Chondrocyte (in vitro differentiated cells): ENCODE measurements at places on chromosomes 2 and 18.
A peak's percentile ranks its signal among the peaks of the same experiment; 100 is the strongest.

- H3K4me1 ChIP-seq = peaks cover 77% of the 10 kb centered on the region
- H3K27ac ChIP-seq = no peak overlapping the region
- H3K36me3 ChIP-seq = no peaks in the 10 kb centered on the region
- no peak overlapping the region for H3K4me3 ChIP-seq
- H3K27me3 ChIP-seq = no peaks in the 10 kb centered on the region
Measured at GRCh38 chr2:28629910-28630309, 121.7 kb upstream of the PPP1CB start.

- H3K27ac ChIP-seq = peak overlapping the region; percentile 90
- H3K4me1 ChIP-seq = peaks cover 29% of the 10 kb centered on the region
- no peak overlapping the region for H3K4me3 ChIP-seq
Measured at GRCh38 chr2:1685957-1686783, 58.1 kb downstream of the PXDN start.

DNA sequence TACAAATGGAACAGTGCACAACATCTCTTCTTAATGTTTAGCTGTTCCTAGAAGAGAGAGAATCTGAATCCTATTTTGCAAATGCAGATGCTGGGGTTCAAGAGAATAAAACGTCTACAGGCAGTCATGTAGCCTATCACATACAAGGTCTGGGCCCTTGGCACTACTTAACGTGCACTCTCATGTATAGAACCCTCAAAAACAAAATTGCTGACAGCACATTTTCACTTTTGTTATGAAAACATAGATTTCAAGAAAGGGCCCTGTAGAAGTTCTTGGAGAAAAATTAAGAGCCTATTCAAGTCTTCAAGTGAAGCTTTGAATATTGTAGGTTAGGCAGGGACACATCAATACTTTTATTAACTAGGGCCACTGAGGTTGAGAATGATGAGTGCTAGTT is 504.3 kb upstream of the FAM98A start:
- DNase-seq = no peak
- H3K4me3 ChIP-seq = no peak overlapping the region
- H3K4me1 ChIP-seq = peaks cover 41% of the 10 kb centered on the region
- no peaks in the 10 kb centered on the region for H3K27me3 ChIP-seq
- H3K36me3 ChIP-seq = no peaks in the 10 kb centered on the region

- H3K36me3 ChIP-seq = peaks cover 33% of the 10 kb centered on the region
- peaks cover 31% of the 10 kb centered on the region for H3K4me1 ChIP-seq
- DNase-seq = no peak
Measured at GRCh38 chr18:48634491-48634890, 95.7 kb downstream of the CTIF start.

- peaks cover 37% of the 10 kb centered on the region for H3K4me1 ChIP-seq
- peak overlapping the region; percentile 97 for H3K4me3 ChIP-seq
- H3K27me3 ChIP-seq = no peaks in the 10 kb centered on the region
- no peak for DNase-seq
- H3K36me3 ChIP-seq = peaks cover 7% of the 10 kb centered on the region
Measured at GRCh38 chr2:47177043-47177565, 22.0 kb upstream of the STPG4 start.
